ENCODE measurements at places on chromosomes 7 and 10.

DNA sequence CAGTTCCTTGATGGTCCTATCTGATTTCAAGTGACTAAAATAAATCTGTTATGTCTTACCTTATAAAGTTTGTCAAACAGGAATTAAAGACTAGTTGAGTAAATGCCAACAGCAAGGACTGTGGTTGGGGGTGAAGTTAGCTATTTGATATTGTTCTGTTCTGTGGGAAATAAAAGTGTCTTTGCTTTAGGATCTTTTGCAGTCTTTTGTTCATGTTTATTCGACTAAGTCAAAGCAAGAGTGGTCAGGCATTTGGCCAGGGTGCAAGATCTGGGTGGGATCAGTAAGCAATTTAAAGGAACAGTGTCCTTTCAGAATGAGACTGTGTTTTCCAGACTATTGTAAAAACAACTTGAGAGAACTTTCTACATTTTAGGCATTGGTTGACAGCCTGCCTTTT is at the start of gene COL28A1:
Gene COL28A1, minus strand, starts transcription at position 183 of the 400 bp plus-strand sequence. CDS start 2,998 bp downstream, outside the sequence.
- no peak for DNase-seq

GRCh38 chr10:124520558-124521428 is 59.2 kb downstream of the LHPP start:
- no peak for DNase-seq

DNA sequence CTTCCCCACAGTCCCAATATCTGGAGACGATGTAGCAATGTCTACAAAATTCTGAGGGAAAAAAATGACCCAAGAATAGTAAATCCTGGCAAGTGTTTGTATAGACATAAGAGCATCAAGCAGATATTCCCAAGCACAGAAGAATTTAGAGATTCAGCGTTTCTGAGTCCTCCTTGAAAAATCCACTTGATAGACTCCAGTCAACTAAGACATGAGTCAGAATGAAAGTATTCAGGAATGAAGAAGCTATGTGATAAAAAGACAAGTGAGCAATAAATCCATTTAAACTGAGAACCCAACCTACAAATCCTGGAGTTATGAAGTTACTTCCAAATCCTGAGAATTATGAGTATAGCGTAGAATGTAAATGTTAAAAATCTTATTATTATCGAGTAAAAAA is 86.1 kb upstream of the NPY start:
- no peak for DNase-seq

GRCh38 chr10:119634219-119634544 is 17.0 kb upstream of the BAG3 start:
- no peak for DNase-seq

Data from activated naive CD4-positive, alpha-beta T cell (primary cell).